Neural progenitor cell (in vitro differentiated cells): ENCODE measurements at places on chromosomes 5 and 9. TPM values are rescaled to one million over a fixed set of nuclear protein-coding genes. Genes with fewer than 3 reads are reported as not detected.

DNA sequence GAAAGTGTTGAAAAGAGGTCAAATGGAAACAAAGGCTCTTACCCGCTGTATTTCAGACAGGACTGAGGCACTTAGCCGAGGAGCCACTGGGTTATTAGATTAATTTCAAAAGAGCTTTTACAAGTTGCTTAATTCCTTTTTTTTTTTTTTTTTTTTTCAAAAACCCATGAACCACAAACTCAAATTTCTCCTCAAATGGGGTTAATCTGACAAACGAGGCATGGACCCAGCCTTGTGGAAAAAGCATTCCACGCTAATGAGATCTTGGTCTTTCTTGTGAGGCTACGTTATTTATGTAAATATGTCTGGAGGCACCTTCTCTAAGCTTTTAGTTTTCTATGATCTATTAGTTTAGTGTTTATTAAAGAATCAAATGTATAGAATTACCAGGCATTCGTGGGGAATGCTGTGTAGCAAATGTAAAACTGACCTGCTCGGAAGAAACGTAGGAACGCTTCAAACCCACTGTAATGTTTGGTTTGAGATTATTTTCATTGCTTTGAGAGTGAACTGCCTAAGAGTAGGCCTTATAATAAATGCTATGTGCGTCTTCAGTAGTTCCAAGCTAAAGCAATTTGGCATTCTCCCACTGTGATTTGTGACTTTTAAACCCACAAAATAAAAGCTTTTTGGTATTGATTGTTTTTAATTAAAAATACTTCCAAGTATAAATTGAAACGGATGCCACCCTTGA, 134.7 kb downstream of the CDH6 start:
- H3K27me3 ChIP-seq: no peaks in the 10 kb centered on the region
- DNase-seq: no peak
- H3K4me3 ChIP-seq: no peak overlapping the region

- no peaks in the 10 kb centered on the region for H3K36me3 ChIP-seq
- H3K27ac ChIP-seq: no peak overlapping the region
- H3K27me3 ChIP-seq: no peaks in the 10 kb centered on the region
- H3K4me3 ChIP-seq: no peak overlapping the region
- no peaks in the 10 kb centered on the region for H3K4me1 ChIP-seq
Observed at GRCh38 chr5:123305751-123306150, 117.5 kb downstream of the CEP120 start.

Gene HTR1A
- 0.22 TPM in 1 of 2 replicates, not detected in the other for total RNA-seq

DNA sequence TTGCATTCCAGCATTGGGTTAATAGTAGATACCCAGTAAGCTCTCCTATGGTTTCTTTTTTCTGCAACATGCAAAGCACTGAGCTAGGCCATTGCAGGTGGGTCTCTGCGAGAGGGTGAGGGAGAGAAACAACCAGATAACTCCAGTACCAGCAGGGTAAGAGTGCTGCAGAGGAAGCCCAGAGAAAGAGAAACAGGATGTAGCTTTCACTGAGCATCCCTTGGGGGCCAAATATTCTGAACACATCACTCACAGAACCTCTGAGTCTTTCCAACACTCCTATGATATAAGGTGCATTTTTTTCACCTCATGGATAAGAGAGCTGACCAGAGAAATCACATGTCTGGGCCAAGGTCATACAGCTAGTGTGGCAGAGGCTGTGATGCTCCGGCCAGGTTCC, 76.7 kb downstream of the TRIM32 start:
- no peaks in the 10 kb centered on the region for H3K36me3 ChIP-seq
- DNase-seq: no peak
- H3K27ac ChIP-seq: no peak overlapping the region
- H3K4me3 ChIP-seq: no peak overlapping the region
- peaks cover 37% of the 10 kb centered on the region for H3K4me1 ChIP-seq

DNA sequence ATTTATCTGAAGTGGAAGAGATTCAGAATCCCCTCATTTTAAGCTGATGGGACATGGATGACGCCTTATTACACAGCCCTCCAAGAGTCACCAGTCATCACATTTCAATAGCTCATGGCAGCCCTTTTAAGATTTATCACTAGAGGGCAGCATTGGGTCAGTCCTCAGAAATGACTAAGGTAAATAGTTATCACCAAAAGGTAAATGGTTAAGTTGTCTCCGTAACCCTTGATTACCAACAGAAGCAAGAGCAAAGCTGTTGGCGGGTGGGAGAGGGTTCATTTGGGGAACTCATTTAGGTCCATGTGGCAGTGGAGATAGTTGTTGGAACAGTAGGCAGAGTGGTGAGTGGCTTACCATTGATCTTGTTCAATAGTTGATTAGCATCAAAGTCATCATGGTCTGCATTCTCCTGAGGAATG, 12.0 kb upstream of the C9 start:
- no peaks in the 10 kb centered on the region for H3K36me3 ChIP-seq
- H3K27ac ChIP-seq: no peak overlapping the region
- peak; percentile 72 for DNase-seq
- no peaks in the 10 kb centered on the region for H3K27me3 ChIP-seq
- H3K4me3 ChIP-seq: no peak overlapping the region

Gene GRM6
- not detected in 2 replicates for total RNA-seq

GRCh38 chr5:83396662-83397061, 74.9 kb upstream of the VCAN start:
- H3K4me1 ChIP-seq: peaks cover 6% of the 10 kb centered on the region
- no peaks in the 10 kb centered on the region for H3K27me3 ChIP-seq
- no peak overlapping the region for H3K4me3 ChIP-seq
- no peak overlapping the region for H3K27ac ChIP-seq
- no peak for DNase-seq
- no peaks in the 10 kb centered on the region for H3K36me3 ChIP-seq

DNA sequence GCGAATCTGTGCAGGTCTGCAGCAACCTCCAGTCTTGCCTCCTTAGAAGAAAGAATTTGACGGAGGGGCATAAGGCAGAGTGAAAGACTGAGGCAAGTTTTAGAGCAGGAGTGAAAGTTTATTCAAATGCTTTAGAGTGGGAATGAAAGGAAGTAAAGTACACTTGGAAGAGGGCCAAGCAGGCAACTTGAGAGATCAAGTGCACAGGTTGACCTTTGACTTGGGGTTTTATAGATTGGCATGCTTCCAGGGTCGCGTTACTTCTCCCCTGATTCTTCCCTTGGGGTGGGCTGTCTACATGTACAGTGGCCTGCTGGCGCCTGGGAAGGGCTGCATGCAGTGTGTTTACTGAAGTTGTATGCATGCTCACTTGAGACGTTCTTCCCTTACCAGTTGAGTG, 127.2 kb upstream of the FER start:
- H3K4me3 ChIP-seq: no peak overlapping the region
- H3K27me3 ChIP-seq: no peaks in the 10 kb centered on the region
- H3K27ac ChIP-seq: no peak overlapping the region
- DNase-seq: no peak
- H3K36me3 ChIP-seq: no peaks in the 10 kb centered on the region
- no peaks in the 10 kb centered on the region for H3K4me1 ChIP-seq

Gene FOXD4L6
- total RNA-seq: not detected in 2 replicates

Gene KCNIP1
- 2.4 and 2.8 TPM in 2 replicates for total RNA-seq

Gene MARCHF3
- 0.53 and 6.1 TPM in 2 replicates for total RNA-seq

DNA sequence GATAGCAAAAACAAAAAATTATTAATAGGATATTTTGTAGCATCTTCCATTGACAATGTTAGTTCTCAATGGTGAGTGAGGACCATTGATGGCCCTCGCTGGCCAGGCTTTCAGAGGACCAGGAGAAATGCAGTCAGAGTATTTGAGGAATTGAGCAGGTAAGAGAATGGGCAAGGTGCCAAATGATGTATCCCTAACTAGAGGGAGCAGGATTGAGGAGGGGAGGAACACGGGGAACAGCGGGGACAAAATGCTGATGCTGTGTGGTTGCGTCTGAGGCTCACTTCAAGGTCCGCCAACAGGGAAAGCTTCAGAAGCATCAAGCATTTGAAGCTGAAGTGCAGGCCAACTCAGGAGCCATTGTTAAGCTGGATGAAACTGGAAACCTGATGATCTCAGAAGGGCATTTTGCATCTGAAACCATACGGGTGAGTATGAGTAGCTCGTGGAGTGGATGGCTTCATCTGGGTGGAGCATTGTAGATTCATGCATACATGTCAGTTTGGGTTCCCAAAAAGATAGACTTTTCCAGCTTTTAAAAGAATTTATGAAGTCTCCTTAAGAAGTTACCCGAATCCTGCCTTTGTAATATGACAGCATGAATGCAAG, 16.2 kb downstream of the SPTAN1 start:
- H3K27me3 ChIP-seq: no peaks in the 10 kb centered on the region
- no peak for DNase-seq
- H3K27ac ChIP-seq: no peak overlapping the region
- peaks cover 3% of the 10 kb centered on the region for H3K36me3 ChIP-seq
- no peaks in the 10 kb centered on the region for H3K4me1 ChIP-seq

Gene CYLC2
- total RNA-seq: not detected in 2 replicates

Gene ELOVL7
- total RNA-seq: 2.1 and 5.5 TPM in 2 replicates

- H3K27ac ChIP-seq: no peak overlapping the region
- H3K27me3 ChIP-seq: no peaks in the 10 kb centered on the region
- H3K4me1 ChIP-seq: no peaks in the 10 kb centered on the region
- no peaks in the 10 kb centered on the region for H3K36me3 ChIP-seq
- no peak for DNase-seq
Observed at GRCh38 chr5:98296426-98296825, 477.0 kb upstream of the RGMB start.

DNA sequence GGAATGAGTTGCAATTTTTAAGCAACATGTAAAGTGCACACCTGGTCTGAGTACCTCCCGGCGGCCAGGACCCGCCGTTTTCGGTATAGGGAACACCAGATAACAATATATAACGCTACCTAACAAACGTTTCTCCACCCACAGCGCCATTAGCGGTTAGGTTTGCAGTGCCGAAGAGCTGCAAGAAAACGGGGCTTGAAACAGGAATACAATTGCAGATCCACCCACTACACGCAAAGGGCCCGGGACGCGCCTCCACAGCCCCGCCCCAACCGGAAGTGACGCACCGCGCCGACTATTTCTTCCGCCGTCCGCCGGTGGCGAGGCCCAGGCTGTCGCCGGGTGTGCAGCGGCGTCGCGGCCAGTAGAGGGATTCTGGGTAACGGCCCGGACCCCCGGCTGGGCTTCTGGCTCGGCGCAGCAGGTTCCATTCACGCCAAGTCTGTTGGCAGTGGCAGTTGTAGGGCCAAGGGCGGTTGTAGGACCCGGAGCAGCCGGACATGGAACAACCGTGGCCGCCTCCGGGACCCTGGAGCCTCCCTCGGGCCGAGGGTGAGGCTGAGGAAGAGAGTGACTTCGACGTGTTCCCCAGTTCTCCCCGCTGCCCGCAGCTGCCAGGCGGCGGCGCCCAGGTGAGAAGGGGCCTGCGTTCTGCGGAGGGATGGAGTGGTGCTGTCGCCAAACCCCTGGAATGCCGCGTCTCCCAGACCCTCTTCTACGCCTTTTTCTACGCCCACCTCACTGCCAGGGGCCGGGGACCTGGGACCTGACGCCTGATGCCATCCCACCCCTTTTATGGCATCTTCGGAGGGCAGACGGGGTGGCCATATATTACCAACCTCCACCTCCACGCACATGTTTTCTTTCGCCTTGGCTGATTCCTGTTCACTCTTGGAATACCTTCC, at the start of gene CDC37L1:
Gene CDC37L1 (plus strand): TSS at position 302 of the 905 bp plus-strand sequence. CDS start 199 bp downstream, at position 501.
- DNase-seq: peak; percentile 97
- H3K27ac ChIP-seq: peak within 1 kb of the TSS; percentile 91
- no peaks in the 10 kb centered on the region for H3K27me3 ChIP-seq
- no peaks in the 10 kb centered on the region for H3K36me3 ChIP-seq

GRCh38 chr9:95495961-95496360, 20.8 kb downstream of the PTCH1 start:
- H3K4me1 ChIP-seq: peaks cover 87% of the 10 kb centered on the region
- peak overlapping the region; percentile 98 for H3K27ac ChIP-seq
- peak overlapping the region; percentile 37 for H3K4me3 ChIP-seq
- no peaks in the 10 kb centered on the region for H3K27me3 ChIP-seq
- peak; percentile 93 for DNase-seq

DNA sequence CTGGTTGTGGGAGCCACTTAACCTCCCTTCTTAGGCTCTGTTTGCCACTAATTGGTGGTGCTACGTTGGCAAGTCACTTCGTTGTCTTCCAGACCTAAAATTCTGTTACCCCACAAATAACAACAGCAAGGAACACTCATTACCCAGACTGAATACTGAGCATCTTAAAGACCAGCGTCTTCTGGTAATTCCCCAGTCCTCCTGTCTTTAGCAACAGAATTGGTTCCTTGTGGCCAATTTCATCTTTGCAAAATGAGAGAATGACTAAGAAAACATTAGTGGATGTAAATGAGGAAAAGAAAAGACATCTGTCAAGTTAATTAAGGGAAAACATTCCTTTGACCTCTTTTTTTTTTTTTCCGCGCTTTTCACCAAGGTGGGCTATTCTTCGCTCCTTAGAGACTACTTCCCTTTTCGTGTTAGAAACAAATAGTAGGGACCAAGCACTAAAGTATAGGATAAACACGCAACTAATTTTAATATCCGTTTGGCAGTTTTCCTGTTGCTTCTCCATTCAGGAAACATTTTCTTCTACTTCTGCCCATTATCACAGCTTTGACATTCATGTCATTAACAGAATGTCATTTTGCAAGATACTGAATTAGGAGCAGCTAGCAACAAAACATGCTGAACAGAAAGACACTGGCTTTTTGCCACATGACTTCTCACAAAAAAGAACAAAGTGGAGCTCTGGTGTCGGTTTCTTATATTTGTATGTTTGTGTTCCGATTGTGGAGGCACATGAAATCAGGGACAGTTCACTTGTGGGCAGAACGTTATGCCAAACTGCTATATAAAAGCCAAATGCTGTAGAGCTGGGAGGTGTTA, 154.2 kb downstream of the CD180 start:
- no peak for DNase-seq
- peaks cover 31% of the 10 kb centered on the region for H3K4me1 ChIP-seq
- peak overlapping the region; percentile 18 for H3K27ac ChIP-seq
- peak overlapping the region; percentile 2 for H3K4me3 ChIP-seq

DNA sequence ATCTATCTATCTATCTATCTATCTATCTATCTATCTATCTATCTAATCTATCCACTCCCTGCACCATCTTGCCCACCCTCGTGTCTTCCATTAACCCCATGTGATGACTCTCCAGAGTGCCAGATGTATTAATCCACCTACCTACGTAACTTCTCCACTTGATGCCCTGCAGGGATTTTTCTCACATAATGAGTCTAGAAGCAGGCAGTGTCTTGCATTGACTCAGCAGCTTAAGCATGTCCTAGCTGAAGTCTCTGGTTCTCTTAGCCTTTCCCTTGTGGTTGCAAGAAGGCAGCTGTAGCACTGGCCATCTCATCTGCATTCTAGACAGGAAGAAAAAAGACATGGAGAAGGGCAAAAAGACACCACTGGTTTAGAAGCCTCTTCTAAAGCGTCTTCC, 96.7 kb upstream of the ALDH1B1 start:
- no peaks in the 10 kb centered on the region for H3K36me3 ChIP-seq
- H3K4me1 ChIP-seq: peaks cover 4% of the 10 kb centered on the region
- DNase-seq: no peak
- H3K27ac ChIP-seq: no peak overlapping the region

- no peaks in the 10 kb centered on the region for H3K36me3 ChIP-seq
- no peak overlapping the region for H3K4me3 ChIP-seq
- no peaks in the 10 kb centered on the region for H3K4me1 ChIP-seq
- H3K27me3 ChIP-seq: no peaks in the 10 kb centered on the region
Observed at GRCh38 chr5:42545038-42545437, 121.8 kb downstream of the GHR start.

Gene AK8
- 0.43 and 0.71 TPM in 2 replicates for total RNA-seq

GRCh38 chr9:136392538-136393449, 7.2 kb downstream of the SNAPC4 start:
- H3K27ac ChIP-seq: no peak overlapping the region
- no peak overlapping the region for H3K4me3 ChIP-seq
- H3K36me3 ChIP-seq: no peaks in the 10 kb centered on the region
- H3K27me3 ChIP-seq: no peaks in the 10 kb centered on the region

- no peaks in the 10 kb centered on the region for H3K36me3 ChIP-seq
- no peak overlapping the region for H3K27ac ChIP-seq
- no peak overlapping the region for H3K4me3 ChIP-seq
- H3K27me3 ChIP-seq: no peaks in the 10 kb centered on the region
Observed at GRCh38 chr5:34498572-34498971, 157.6 kb upstream of the RAI14 start.
